Muscle of leg (tissue), 16 donors: ENCODE measurements at places on chromosomes 4 and X. TPM values are rescaled to one million over a fixed set of nuclear protein-coding genes. Genes with fewer than 3 reads are reported as not detected.

Gene SSX4
- polyA plus RNA-seq, result not detected

Gene ADGRL3
- polyA plus RNA-seq, result 33.2 TPM

DNA sequence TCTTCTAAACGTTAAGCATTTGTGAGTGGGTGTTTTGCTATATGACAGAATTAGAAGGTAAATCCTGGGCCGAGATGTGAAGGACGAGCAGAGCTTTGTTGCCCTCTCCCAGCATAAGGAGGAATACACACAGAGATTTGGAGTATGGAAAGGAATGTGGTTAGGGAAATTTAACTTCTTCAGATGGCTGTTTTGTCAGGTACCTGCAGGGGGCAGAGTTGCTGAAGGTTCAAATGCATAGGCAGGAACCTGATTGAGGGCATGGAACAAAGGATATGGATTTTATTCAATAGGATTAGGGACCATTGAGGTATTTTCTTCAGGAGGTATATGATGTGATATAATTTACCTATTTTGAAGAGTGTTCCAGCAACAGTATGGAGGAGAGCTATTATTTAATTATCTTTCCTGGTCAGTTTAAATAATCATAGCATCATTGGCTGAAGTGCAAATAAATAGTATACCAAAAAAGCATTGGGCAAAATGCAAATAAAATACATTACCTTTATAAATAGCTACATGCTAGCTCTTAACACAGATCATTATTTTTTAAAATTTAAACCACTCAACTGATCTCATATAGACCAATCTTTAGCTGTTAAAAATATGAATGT lies 143.6 kb downstream of the SLIT2 start:
- no peak for DNase-seq

- peak; percentile 16 for DNase-seq
Measured at GRCh38 chr4:163622379-163623035, 128.0 kb downstream of the TMA16 start.

- no peak for DNase-seq
Measured at GRCh38 chrX:71400710-71401109, 34.6 kb downstream of the TAF1 start.

DNA sequence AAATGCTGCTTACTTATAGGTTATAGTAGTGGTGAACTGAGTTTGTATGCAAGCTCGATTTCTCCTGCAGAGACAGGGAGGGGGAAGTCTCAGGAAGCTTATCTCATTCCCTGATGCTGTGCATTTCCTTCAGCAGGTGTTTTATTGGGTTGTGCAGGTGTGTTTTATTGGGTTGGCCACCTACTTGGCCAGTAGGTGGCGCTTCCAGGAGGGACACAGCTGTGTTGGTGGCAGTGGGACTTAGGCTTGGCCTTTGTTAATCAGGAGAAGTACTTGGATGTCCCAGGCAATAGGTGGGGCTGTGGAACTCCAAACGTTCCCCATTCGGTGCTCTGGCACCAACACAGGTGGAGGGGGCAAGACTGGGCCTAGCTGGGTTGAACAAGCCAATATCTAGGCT lies 196.0 kb upstream of the DCAF8L1 start:
- DNase-seq, result no peak
